ENCODE measurements at places on chromosomes 4 and X.

GRCh38 chr4:75779105-75779757 lies 54.9 kb downstream of the USO1 start:
- DNase-seq: no peak

DNA sequence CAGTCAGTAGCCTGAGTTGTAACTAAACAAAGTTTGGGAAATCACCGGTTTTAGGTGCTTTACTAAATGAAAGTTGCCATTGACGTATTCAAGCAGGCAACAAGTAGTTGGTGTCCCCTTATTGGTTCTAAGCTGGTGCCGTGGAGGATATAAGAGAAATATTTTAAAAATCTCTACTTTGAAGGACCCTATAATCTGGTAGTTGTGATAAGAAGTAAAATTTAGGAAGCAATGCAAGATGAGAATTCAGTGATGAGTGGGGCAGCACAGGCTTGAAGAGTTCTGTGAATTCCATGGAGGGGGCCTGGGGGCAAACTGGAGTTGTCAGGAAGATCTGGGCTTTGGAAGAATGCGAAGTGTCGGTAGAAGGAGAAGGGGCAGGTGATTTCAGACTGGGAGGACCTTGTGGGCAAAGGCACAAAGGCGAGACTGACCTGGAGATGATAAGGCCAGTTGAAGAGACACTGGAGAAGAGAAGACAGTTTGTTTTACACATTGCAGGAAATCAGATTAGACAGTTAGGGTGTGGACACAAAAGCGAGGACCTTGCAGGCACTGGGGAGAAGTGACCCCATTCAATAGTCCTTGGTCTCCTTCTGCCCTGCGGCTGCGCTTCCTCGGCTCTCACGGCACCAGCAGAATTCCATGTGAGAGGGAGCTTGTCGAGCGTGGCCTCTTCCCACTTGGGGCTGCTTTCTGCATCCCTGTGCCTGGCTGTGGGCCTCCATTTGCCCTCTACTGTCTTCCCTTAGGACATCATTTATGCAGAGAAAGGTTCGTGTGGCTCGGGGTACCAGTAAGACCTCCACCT lies 1.3 kb downstream of the RHOH start:
- DNase-seq: peak; percentile 88

- DNase-seq: no peak
Measured at GRCh38 chrX:15319075-15319474, 3.6 kb upstream of the ASB11 start.

- peak; percentile 27 for DNase-seq
Measured at GRCh38 chr4:102684610-102685052, 76.1 kb downstream of the MANBA start.

- no peak for DNase-seq
Measured at GRCh38 chr4:43332052-43332425, 439.5 kb downstream of the GRXCR1 start.

DNA sequence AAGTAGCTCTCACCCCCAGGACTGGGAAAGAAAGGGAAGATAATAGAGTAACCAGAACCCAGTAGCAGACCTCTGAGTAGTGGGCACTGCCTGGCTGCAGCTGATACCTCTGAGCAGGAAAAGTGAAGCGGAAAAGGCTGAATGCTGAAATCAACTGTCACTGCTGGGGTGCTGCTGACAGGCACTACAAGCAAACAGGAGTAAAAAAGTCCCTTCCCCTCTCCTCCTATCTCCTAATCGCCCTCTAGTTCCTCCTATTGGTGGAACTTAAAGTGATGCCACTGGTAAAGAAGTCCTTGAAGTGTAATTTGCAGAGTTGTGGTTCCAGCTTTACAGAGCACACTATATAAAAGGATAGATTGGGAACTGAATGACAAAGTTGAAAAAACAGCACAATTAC lies 32.8 kb upstream of the GLRB start:
- no peak for DNase-seq

DNA sequence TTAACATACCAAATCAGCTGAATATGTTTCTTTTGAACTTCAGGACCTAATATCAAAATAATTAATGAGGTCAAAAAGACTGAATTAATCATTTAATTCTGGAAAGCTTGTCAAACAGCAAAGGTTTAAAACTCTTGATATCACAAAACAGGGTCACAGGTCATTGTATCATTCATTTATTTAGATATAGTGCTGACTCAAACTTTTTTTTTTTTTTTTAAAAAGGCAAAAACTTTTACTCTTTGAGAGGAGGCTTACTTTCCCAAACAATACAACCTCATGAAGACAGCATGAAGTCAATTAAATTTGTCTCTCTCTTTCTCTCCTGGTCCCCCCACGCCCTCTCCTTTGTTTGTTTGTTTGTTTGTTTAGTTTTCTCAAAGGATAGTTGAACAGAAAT lies 15.6 kb upstream of the GPR78 start:
- no peak for DNase-seq

DNA sequence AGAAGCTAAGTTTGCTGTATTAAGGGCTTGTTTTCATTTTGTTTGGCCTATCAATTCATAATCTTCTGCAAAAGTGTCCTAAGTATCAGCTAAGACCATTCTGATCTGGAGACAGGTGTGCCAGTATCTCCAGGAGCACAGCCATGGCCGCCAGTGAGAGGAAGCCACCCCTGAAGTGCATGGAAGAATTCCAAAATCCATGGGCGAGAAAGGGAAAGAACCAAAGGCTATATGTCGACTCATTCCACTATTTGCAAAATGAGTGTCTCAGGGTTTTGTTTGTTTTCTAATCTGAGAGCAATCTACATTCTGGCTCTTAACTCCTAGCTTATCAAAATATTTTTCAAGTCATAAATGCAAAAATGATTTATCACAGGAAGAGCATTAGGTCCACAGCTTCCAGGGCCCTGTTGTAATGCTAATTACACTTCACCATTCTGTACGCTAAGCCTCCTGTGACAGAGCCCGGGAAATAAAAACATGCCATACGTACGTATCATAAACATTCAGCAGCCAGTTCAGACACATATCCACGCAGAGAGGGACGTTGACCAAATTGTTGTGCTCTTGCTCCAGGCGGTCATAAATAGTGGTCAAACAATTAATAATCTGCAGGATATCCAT lies 137.3 kb upstream of the FTHL17 start:
- no peak for DNase-seq

- DNase-seq: no peak
Measured at GRCh38 chr4:149279776-149280175, 535.9 kb downstream of the IQCM start.

DNA sequence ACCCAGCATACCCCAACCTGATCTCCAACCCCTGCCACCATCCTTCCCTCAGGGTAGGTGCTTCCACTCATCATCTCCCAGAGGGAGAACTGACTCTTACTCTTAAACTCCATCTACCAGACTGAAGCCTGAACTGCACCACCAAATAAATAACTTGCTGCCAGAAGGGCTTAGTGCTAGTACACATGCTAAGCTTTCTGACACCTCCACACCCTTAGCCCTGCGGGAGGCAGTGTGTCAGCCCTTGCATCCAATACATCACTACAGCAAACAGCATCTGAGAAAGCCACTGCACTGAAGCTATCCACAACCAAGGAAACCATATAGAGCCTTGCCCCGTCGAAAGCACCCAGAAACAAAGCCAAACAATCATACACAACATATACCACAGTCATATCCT lies 68.6 kb upstream of the MCF2 start:
- DNase-seq: no peak

GRCh38 chr4:115972967-115973366 lies 859.5 kb upstream of the NDST4 start:
- no peak for DNase-seq

DNA sequence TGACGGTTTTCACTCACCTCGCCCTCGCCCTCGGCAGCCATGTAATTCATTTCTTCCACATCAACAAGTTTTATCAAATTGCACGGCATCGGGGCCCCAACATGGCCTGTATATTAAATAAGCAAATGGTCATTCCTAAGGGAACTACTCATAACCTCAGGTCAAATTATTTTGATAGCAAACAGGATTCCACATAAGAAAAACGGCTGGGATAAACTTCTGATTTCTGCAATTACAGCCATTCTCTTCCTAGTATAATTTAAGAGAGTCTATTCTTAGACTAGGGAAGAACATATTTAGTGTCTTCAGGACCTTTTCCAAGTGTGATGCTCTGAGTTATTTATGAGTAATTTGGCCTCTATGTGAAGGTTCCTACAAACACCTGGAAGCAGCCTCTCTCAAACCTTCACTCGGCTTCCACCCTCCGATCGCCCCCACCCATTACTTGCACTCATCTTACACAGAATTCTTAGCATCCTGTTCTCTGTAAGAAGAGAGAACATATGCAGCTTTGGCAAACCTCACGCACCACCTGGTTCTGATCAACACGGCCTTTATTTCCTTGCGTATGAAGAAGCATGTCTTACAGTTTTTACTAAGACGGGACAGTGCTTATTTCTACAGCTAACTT lies 29.4 kb upstream of the CENPU start:
- no peak for DNase-seq

DNA sequence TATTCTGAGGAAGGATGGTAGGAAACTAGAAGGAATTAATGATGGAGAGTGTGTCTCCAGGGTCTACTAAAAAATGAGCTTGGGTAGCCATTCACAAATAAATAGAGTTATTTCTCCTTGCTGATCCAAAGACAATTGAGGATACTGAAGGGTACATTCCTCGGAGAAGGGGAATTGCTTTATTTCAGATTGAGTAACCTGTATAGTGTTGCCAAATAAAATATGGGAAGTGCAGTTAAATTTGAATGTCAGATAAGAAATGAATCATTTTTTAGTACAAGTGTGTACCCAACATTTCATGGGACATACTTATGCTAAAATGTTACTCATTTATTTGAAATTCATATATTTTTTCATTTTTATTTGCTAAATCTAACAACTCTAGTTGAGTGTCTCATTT lies 16.0 kb upstream of the VSIG1 start:
- DNase-seq: no peak

GRCh38 chrX:153631907-153632594 lies 15.0 kb upstream of the DUSP9 start:
- no peak for DNase-seq

GRCh38 chr4:158758142-158758541 lies 10.7 kb upstream of the FNIP2 start:
- DNase-seq: no peak

GRCh38 chrX:153342762-153343558 lies 9.0 kb downstream of the ZNF275 start:
- DNase-seq: no peak

GRCh38 chr4:69639542-69639941 lies at the start of gene UGT2A2:
Gene UGT2A2 (minus strand): TSS chr4:69639642. CDS start chr4:69639640, 2 bp downstream.
- DNase-seq: no peak

DNA sequence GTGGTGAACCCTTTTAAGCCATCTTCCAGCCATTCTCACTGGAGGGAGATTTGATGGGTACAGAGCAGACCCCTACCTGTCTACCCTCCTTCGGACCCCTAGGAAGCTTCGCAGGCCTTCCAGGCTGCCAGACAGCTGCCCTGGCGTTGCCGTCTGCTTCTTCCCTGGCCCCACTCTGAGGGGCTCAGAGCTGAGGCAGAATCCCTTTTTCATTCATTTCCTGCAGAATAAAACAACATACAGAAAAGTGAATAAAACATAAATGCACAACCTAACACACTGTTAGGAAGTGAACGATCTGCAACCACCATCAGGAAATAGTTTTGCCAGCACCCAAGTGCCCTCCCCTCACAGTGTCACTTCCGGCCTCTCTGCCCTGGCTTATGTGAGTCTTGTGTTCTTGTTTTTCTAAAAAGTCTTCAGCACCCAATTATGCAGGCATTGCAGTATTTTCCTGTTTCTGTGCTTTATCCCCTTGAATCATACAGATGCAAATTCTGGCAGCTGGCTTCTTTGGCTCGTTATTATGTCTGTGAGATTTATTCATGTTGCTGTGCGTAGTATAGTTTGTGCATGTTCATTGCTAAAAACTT lies 5.6 kb upstream of the ADD1 start:
- DNase-seq: peak; percentile 88

DNA sequence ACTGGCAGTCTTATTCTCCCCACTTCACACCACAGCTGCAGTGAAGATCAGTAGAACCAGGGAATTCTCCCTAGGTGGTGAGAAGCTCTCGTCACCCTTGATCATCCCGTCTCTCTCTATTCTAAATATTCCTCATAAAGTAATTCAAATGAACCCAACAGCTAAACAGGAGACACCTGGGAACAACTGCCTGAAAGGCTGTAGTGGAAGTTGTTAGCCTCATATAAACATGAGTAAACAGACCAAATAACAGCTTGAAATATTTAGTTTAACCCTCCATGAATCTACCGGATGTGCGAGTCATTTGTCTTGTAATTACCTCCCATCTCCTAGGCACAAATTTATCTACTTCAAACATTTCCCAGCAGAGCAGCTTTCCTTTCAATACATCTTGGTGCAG lies 30.4 kb upstream of the APELA start:
- DNase-seq: no peak

GRCh38 chr4:97531351-97531750 lies 611.9 kb downstream of the STPG2 start:
- no peak for DNase-seq

GRCh38 chrX:31331928-31332327 lies 260.1 kb upstream of the FTHL17 start:
- no peak for DNase-seq

DNA sequence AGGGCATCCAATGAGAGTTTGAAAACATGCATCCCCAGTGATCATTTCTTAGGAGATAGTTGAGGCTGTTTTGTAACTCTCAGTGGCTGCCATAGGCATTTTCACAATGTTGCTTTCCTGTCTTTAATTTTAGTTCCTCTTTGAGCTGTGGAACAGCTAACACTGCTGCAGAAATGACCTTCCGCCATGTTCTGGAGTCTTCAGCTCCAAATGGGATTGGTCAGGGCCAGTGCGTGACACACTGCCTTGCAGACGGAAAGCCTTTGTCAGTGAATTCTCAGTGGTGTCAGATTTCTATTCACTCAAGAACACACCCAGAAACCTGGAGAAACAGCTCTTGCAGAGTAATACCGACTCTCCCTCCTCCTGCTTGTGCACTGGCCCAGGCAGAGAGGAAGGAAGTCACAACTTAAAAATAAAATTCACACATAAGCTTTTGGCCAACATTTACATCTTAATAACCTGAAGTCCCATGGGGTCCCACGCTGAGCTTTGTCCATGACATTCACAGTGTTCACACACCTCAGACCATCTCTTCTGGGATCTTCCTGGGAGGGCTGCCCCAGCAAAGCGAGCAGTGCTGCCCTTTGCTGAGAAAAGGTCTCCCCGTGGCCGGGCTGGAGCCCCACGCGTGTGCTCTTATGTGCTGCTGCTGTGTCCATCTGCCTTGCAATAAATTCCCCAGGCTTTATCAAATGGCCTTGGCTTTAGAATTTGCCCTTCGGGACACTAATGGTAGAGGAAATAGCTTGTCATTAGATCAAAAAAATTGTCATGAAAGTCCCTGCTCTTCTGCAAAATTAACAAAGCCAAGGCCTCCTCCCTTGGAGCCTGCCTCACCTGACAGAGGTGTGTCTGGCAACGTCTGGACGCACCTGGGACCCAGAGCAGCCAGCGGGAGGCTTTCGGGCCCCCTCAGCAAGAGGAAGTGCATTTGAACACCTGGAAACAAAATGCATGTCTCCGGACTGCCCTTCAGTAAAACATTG lies 126.8 kb downstream of the IRF2 start:
- DNase-seq: no peak

DNA sequence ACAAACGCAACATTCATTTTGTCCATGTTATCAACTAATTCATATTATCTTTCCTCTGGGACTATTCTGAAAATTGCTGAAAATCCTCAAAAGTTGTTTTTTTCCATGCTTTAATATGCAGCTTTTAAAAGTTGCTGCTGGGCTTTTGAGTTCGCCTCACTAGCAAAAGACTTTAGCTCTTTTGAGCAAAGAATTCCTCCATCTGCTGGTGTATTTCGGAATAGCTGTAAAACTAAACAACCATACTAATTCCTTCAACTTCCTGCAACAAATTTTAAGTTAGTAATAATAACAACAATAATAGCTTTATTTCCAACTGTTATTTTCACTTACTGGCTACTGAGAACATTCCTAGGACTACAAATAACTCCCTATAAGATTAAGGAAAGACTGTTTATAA lies 124.5 kb upstream of the PLAC1 start:
- DNase-seq: no peak

Measured in CD4-positive, alpha-beta T cell (primary cell).